ENCODE measurements at places on chromosomes 1 and 21.

GRCh38 chr1:64107632-64108031, 95.8 kb upstream of the UBE2U start:
- DNase-seq, result no peak

DNA sequence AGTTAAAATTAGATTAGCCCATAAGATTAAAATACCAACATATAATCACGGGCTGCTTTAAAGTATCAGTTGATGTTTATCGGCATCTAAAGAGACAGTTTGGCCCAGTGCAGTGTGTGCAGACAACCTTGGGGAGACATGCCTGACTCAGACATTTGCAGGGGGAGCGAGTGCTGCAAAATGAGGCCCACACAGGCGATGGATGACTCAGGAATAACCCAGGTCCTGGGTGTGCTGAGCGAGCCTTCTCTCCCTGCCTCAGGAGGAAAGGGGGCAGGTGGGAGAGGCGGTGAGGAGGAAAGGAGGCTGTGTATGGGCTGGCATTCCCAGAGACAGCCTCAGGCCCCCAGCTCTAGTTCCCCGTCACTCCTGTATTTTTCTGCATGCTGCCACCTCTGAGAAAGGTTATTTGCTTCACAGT, 9.0 kb downstream of the SLC9A1 start:
- no peak for DNase-seq

DNA sequence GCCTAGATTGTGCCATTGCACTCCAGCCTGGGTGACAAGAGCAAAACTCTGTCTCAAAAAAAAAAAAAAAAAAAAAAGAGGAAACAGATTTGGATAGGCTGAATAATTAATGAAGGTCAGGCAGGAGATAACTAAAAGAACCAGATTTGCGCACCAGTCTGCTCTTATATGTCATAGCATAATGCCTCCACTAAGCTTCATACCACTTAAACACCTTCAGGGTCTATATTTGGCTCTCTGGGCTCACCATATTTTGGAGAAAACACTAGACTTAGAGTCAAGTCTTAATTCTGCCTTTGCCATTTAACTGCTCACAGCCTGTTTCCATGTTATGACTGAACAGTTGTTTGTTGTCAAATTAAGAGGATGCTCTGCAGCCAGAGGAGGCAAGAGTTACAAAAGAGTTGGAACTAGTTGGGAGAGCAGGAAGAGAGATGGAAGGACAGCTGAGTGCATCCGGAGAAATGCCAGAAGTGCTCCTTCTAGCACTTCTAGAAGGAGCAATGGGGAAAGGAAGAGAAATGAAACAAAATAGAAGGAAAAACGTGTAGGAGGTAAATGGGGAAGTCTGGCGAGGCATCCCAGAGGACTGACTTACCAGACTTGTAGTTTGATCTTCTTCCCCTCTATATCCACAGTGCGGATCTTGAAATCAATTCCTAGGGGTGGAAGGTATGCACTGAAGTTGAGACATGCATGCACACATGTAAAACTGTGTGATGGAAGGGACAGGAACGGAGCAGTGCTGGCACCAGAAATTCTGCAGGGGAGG, 1.8 kb downstream of the RAB13 start:
- DNase-seq, result no peak

DNA sequence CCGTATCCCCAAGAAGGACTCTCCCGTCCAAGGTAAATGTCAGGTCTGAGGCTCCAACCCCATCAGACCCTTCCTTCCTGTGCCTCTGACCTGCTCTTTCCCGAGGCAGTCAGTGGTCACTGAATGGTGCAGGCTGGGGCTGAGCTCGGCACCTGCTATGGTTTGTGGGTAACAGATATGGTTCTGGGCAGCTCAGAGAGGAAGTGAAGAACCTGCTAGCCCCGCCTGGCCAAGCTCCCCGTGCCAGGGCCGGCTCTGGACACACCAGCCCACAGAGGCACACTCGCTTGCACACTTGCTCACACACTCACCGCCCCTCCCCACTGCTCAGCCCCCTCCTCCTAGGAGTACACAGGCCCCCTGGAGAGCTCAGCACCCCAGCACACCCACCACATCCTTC, 16.4 kb downstream of the NCMAP start:
- DNase-seq, result no peak

DNA sequence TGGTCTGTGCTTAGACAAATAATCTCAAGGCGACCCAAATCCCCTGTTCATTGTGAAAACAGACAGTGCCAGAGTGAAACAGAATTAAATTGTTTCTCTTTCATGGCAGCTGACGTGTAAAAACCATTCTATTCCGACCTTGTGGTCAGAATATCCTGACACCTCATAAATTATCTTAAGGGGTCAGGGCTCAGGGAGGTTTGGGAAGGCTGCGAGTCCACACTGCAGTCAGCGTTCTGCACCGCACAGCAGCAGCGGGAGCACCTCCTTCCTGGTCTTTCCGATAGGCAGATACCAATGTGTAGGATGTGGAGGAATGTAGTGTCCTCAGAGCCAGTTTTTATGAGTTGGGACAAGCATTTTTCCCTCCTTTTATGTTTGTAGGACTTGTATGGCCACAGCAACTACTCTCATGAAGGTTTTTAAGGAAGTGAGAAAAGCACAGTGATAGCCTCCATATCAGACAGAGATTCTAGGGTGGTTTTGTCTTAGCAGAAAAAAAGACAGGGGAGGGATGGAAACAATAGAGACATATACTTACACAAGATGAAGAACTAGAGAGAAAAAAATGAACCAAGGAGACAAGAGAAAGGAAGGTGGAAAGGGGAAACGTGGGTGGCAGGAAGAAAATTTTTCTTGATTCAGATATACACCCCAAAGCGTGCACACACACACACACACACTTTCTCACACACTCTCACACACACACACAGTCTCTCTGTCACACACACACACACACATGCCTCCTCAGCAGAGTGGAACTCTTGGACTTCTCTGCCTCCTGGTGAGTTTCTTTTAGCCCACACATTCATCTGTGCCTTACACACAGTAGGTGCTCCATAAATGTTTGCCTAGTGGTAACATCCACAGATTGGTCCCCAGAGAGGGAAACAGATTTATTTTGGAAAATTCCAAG, 68.6 kb downstream of the NTMT2 start:
- no peak for DNase-seq

DNA sequence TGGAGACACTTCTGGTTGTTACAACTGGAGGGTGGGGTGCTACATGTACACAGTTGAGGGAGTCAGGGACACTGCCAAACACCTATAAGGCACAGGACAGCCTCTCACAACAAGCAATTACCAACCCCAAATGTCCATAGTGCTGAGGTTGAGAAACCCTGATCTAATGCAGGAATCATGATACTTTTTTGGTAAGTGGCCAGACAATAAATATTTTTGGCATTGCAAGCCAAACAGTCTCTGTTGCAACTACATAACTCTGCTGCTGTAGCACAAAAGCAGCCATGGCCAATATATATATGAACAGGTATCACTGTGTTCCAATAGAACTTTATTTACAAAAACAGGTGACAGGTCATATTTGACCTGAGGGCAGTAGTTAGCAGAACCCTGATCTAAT, 177.5 kb downstream of the ASTN1 start:
- no peak for DNase-seq

- no peak for DNase-seq
These were observed 79.6 kb downstream of the SASS6 start for GRCh38 chr1:100053119-100053518.

DNA sequence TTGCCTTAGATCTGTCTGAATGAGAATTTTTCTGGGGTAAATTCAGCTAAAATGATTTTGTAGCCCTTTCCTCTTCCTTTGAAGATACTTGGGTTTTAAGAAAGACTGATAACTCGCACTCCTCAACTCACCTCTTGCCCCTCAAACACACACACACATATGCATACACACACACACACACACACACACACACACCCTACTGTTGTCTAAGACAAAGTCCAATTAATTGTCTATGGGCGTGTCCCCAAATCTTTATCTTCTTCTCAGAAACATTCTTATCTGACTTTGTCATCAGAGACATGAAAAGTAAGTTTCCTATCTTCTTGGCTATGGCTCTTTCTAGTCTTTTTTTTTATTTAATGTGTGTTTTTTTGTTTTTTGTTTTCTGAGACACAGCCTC, 36.1 kb upstream of the SMYD2 start:
- no peak for DNase-seq

DNA sequence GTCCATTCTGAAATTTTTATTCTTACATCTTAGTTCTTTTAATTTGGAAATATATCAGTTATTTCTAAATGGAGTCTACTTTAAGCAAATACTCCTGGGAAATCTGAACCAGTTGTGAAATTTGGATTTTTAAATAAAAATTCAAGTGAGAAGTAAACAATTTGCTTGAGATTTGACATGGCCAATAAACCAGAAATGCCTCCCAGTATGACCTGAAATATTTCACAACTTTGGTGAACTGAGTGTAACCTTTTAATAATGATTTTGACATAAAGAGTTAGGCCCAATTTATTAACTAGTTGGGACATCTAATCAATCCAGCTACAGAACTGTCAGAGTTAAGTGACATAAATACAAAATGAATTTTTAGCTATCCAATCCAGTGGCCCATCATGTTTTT, 192.0 kb downstream of the ZC3H11B start:
- DNase-seq, result no peak

- no peak for DNase-seq
These were observed 24.4 kb downstream of the RCAN1 start for GRCh38 chr21:34590520-34590919.

- no peak for DNase-seq
These were observed 236.2 kb upstream of the NRIP1 start for GRCh38 chr21:15301014-15301413.

DNA sequence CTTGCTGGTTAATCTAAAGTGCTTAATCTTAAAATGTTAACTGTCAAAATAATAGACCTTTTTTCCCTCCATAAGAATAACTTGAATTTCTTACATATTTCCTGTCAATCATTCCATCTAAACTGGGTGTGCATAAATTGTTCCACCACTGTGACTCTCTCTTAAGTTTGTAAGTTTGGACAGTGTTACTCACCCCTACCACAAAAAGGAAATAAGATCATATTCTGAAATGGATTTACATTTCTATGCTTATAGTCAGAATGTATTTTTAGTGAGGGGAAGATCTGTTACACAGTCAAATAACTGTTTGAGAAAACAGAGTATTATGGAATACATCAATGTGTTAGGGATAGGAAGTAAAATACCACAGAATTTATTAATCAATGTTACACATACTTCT, 109.6 kb upstream of the DPYD start:
- DNase-seq, result no peak

- DNase-seq, result no peak
These were observed 285.6 kb downstream of the NCAM2 start for GRCh38 chr21:21283810-21284209.

DNA sequence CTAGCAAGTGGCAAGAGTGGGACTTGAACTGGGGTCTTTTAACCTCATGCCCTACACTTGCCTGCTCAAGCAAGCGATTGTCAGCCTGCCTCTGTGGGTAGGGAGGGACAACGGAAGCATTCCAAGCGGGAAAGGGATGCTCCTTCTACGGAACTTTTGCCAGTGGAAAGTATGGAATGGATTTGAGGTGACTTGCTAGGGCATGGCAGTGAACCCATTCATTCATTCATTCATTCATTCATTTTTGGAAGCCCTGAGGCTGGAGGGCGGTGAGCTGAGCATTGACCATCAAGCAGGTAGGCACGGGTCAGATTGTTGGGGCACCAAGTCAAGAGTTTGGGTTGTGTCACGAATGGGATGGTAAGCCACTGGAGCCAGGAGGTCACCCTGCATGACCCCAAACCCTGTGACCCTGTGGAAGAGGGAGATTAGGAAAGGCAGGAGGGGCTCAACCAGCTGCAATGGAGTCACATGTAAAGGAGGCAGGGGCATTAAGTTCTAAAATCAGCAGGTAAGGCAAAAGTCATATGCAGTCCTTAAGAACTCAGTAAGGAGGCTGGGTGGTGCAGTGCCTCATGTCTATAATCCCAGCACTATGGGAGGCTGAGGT, 11.8 kb upstream of the CITED4 start:
- DNase-seq, result no peak

DNA sequence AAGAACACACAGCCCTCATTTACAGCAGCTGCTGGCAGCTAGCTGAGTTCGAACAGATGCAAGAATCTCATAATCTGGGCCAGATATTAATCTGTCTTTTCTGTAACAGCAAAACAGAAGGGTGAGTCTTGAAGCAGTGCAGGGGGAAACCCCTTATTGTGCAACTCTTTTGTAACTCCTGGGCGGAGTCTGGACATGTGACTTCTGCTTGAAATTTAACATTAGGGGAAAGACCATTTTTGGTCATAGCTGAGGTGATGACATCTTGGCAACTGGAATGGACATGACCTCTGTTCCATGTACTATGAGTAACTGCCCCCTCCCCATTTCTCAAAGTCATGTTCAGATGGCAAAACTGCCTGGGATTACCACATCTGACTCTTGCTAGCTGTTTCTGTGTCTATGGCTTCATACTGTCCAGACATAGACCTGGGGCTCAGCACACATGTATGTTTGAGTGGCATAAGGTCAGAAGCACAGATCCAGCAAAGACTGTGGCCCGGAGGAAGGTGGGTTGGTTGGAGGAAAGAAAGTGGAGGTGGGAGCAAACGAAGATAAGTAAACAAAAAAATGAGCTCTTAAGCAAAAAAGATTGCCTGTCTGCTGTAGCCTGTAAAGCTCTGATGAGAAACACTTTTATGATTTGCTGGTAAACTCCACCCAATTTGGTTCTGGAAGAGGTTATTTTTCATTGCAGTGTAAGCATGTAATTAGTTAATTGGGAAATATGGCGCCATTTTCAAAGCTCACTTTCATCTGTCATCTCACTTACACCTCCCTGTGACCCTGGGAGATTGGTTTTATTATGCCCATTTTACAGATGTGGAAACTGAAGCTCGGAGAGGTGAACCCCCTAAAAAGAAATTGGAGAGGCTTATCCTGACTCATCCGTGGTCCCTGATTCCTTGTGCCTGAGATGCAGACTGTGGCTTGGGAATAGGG, 26.1 kb downstream of the ETS2 start:
- DNase-seq, result no peak

GRCh38 chr21:16535102-16535422, 805.3 kb downstream of the USP25 start:
- no peak for DNase-seq

DNA sequence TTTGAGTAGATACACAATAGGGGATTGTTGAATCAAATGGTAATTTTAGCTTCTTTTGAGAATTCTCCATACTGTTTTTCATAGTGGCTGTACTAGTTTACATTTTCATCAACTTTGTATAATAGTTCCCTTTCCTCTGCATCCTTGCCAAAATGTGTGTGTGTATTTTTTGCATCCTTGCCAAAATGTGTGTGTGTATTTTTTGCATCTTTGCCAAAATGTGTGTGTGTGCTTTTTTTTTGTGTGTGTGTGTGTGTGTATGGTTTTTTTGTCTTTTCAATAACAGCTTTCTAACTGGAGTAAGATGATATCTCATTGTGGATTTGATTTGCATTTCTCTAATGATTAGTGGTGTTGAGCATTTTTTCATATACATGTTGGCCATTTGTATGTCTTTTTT, 105.4 kb downstream of the ATP6V1G3 start:
- DNase-seq, result no peak

GRCh38 chr21:39805983-39806382, 61.0 kb downstream of the IGSF5 start:
- DNase-seq, result no peak

DNA sequence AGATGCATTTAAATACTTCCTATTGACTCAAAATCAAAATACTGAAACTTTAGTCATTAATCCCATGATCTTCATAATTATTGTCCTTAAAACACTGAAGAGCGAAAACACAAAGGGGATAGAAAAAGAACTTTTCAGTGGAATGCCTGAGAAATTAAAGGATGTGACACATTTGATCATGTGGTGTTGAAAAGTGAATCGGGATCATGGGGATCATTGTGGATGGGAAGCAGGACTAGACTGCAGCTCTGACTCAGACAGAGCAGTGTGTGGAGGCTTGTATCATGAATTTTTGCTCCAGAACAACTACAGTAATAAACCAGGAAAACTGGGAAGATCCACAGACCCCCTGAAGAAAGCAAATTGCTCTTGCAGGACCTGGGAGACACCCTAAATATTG, 161.1 kb upstream of the CXADR start:
- DNase-seq, result no peak
